ENCODE measurements at places on chromosomes 2 and 18. TPM values are rescaled to one million over a fixed set of nuclear protein-coding genes. Genes with fewer than 3 reads are reported as not detected.

The UGGT1 gene
- total RNA-seq = 45.9 TPM

GRCh38 chr2:224927646-224928173, 114.6 kb downstream of the DOCK10 start:
- no peak overlapping the region for H3K27ac ChIP-seq
- H3K4me1 ChIP-seq = peaks cover 43% of the 10 kb centered on the region
- no peak for DNase-seq
- H3K36me3 ChIP-seq = no peaks in the 10 kb centered on the region
- H3K27me3 ChIP-seq = no peaks in the 10 kb centered on the region

- H3K36me3 ChIP-seq = no peaks in the 10 kb centered on the region
- no peaks in the 10 kb centered on the region for H3K27me3 ChIP-seq
- H3K27ac ChIP-seq = no peak overlapping the region
- no peak for DNase-seq
- no peaks in the 10 kb centered on the region for H3K4me1 ChIP-seq
- H3K4me3 ChIP-seq = no peak overlapping the region
These were observed 28.5 kb downstream of the NOL4 start for GRCh38 chr18:34196256-34196655.

DNA sequence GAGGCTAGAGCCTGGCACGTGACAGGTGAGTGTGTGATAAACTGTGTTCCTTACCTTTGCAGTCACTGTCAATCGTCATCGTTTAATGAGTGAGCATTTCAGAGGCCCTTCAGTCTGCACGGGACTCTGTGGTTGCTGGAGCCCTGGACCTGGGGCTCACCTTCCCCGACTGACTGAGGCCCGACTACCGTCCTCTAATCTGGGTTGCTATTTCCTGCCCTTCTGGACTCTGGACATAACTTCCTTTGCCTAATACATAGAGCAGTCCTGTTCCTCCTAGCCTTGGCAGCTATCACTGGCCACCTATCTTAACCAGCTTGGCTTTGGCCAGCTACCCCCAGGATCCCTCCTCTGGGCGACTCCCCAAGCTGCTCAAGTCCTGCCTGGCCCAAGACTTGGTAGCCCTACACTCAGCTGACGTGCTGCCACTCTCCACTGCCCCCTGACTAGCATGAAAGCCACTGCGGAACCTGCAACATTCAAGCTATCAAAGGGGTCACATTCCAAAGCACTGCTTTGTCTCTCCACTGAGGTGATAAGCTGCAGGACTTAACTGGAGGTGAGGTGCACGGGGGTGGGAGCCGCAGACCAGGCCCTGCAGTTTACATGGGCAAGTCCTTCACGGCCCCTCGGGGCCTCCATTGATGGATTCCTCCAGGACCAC, 11.1 kb upstream of the RAB17 start:
- no peak for DNase-seq
- no peaks in the 10 kb centered on the region for H3K36me3 ChIP-seq
- no peak overlapping the region for H3K27ac ChIP-seq
- peaks cover 12% of the 10 kb centered on the region for H3K4me1 ChIP-seq

The DTYMK gene
- 14.9 TPM for total RNA-seq

The ASPRV1 gene
- 2.1 TPM for total RNA-seq

The LRP1B gene
- 0.12 TPM for total RNA-seq
